NCI-H1930 (cell line): ENCODE measurements at places on chromosomes 2 and 18.

- DNase-seq = no peak
Observed at GRCh38 chr2:173708806-173709205, 256.4 kb downstream of the SP3 start.

GRCh38 chr2:135817951-135818350 is 19.0 kb downstream of the LCT start:
- no peak for DNase-seq

DNA sequence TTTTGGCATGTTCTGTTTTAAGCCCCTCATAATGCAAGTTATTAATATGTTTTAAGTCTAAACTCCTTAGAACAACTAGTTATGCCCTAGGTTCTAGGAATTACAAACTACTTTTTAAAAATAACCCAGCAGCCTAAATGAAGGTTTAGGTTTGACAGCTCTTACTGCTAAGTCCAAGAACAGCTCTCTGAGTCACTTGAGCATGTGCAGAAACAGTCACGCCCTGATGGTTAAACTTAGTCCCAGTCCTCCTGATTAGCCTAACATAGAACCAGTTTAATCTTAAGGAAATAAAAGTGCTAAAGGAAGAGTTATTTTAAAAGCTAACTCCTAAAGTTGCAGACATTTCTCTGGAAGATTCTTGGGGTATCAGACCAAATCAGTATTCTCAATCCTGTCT is 72.5 kb downstream of the RMDN2 start:
- DNase-seq = no peak

DNA sequence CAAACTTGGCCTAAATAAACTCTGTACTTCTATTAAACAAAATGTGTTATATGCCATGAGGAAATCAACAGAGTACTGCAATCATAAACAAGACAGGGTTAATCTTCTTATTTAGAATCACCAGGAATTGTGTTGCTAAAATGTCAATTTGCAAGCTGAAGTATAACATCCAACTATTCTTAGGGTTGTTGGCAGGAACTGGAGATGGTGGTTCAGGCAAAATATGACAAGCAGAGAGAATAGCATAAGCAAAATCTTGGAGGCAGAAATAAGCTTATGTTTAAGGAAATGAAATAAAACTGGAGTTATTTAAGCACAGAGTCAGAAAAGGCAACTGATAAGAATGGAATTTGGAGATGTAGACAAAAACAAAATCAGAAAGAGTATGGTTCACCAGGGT is 463.8 kb upstream of the SLC8A1 start:
- DNase-seq = no peak
